Fibroblast of villous mesenchyme (primary cell): ENCODE measurements at places on chromosomes 12 and 14. TPM values are rescaled to one million over a fixed set of nuclear protein-coding genes. Genes with fewer than 3 reads are reported as not detected.

Gene MUCL1
- not detected in 2 replicates for total RNA-seq

Gene NR1H4
- under 0.01 TPM in 1 of 2 replicates, not detected in the other for total RNA-seq

Gene KLRK1
- not detected in 2 replicates for total RNA-seq

Gene SLC10A1
- total RNA-seq = not detected in 2 replicates

Gene TRHDE
- 20.9 and 33.7 TPM in 2 replicates for total RNA-seq

Gene BDKRB2
- 51.5 and 105 TPM in 2 replicates for total RNA-seq

Gene ATL1
- 2.6 and 6.9 TPM in 2 replicates for total RNA-seq

Gene USP5
- total RNA-seq = 91.5 and 96.7 TPM in 2 replicates

Gene ADGRD1
- total RNA-seq = under 0.01 TPM in 2 replicates

Gene SELPLG
- total RNA-seq = 1.3 and 2.2 TPM in 2 replicates

Gene NAB2
- total RNA-seq = 38.0 and 39.6 TPM in 2 replicates

Gene SYCP3
- under 0.01 and 0.32 TPM in 2 replicates for total RNA-seq

Gene LTA4H
- 58.6 and 79.9 TPM in 2 replicates for total RNA-seq

Gene DCAF4
- total RNA-seq = 12.5 and 14.8 TPM in 2 replicates

Gene PCED1B
- total RNA-seq = 1.7 and 3.2 TPM in 2 replicates

Gene E2F7
- total RNA-seq = 10.4 and 17.4 TPM in 2 replicates

Gene TMPRSS12
- total RNA-seq = under 0.01 TPM in 1 of 2 replicates, not detected in the other

Gene RNASE7
- total RNA-seq = not detected in 2 replicates

Gene GPRC5D
- total RNA-seq = not detected in 2 replicates

Gene IAPP
- not detected in 2 replicates for total RNA-seq

Gene CIDEB
- total RNA-seq = 1.3 and 3.0 TPM in 2 replicates

Gene GLT8D2
- total RNA-seq = 51.4 and 55.1 TPM in 2 replicates

Gene ACOT4
- total RNA-seq = 0.64 and 1.7 TPM in 2 replicates

Gene ISCU
- 105 TPM in 2 replicates for total RNA-seq

Gene MYO1H
- total RNA-seq = not detected in 2 replicates

Gene RD3L
- not detected in 2 replicates for total RNA-seq
